NCI-H1436 (cell line): ENCODE measurements at places on chromosomes 2 and 18.

GRCh38 chr2:12663306-12664037 is 53.3 kb upstream of the TRIB2 start:
- DNase-seq: no peak

DNA sequence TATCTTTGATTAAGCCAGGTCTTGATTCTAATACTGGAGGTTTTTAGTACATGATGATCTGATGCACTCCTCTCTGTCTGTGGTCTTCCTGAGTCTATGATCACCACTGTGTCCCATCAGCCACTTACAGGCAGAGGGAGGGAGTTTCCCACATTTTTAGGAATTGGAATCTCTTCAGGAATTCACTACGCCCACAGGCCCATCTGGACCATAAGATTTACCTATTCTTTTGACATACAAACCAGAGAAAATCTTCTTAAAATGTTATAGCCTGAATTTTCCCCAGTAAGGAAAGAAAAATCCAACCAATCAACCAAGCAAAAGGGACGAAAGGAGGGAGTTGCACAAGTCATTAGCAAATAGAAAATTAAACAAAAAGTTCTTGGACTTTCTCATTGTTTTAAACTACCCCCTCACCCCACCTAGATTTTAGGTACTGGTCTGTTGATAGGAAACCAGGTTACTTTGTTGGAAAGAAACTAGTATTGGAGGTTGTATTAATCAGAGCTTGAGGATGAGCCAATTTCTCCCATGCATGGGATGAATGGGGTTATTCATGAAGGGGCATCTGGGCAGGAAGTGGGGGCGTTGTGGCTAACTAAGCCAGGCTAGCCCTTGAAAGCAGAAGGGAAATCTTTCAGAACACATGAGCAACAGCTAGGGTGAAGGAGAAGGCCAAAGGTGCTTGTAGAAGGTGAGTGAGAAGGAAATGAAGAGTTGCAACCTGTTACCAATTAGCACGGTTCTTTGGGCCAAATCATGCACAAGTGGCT is 328.2 kb upstream of the MEX3C start:
- DNase-seq: no peak

GRCh38 chr2:213763963-213764362 is 479.7 kb downstream of the SPAG16 start:
- DNase-seq: no peak

DNA sequence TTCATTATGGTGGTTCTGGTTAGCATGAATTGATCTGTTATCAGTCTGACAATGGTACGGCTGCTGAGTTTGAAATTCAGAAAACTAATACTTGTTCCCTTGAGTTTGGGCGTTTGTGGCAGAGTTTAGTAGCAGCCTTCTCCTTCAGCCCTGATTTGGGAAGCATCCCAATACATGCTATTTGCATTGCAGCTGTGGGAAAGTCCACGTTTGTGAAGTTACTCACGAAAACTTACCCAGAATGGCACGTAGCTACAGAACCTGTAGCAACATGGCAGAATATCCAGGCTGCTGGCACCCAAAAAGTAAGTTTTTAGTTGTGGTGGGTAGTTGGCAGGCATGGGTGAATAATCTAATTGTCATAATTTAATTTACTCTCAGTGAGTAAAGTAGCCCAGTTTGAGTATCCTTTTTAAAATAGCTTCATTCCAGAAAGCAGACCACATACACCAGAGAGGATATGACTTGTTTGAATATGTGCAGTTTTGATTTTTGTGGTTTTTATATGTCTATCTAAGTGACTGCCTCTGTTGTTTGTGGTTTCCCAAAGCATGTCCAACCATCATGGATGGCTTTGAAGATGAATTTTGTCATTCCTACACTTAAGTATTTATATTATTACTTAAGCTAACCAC is 12.2 kb downstream of the DGUOK start:
- DNase-seq: no peak

- DNase-seq: no peak
Observed at GRCh38 chr2:176188774-176189680, 559 bp downstream of the HOXD1 start.

GRCh38 chr2:137287913-137288639 is 522.7 kb downstream of the THSD7B start:
- no peak for DNase-seq

DNA sequence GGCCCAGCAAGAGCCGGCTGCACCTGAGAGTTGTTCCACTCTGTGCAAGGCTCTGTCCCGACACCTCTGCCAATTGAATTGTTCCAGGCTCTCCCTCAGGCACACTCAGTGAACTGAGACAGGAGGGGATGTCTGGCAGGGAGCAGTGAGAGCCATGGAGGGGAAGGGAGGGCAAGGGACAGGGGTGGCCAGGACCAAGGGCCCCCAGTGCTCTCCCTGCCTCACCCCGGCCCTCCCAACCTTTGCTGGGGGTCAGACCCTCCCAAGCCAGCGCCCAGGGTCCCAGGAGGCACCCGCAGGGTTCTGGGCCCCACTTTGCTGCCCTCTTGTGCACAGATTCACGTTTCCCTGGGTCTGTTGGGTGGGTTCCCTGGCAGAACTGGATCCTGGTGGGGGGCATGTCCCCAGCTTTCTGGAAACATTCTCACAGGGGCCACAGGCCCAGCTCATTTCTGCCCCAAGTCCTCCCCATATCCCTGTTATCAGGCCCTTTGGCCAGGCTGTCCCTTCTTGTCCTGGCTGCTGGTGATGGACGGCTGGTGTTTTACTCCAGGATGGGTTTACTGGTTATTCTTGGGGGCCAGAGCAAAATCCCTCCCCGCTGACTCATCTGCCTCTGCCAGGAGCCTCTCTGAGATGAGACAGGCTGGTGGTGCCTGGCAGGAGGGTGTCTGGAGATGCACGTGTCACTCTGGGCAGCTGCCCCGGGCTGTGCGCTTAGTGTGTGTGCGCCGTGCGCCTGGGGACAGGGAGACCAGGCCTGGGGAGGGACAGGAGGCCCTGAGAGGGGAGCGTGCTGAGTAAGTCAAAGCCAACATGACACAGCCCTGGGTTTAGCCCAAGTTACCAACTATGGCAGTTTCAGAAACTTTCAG is 136.5 kb upstream of the CTDP1 start:
- no peak for DNase-seq
